ENCODE measurements at places on chromosomes 1 and 21.

DNA sequence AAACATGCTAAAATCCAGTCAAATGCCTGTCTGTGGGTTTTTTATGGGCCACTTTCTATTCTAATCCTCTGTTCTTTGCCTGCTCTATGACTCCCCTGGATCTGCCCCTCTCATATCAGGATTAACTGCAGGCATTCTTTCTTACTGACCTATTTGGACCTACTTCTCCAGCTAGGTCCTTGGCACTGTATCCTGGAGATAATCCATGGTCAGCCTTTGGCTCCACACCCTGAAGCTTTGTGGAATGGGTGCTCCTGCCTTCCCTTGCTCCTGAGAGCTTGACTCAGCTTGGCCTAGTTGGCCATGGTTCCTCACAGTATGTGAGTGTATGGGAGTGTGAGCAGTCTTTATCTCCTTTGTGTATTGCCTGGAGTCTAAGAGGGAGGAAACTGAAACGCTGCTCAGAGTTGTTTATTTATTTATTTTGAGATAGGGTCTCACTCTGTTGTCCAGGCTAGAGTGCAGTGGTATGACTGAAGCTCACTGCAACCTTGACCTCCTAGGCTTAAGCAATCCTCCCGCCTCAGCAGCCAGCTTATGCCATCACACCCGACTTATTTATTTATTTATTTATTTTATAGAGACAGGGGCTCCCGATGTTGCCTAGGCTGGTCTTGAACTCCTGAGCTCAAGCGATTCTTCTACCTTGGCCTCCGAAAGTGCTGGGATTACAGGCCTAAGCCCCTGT lies 28.7 kb upstream of the CDC14A start:
- DNase-seq: no peak

DNA sequence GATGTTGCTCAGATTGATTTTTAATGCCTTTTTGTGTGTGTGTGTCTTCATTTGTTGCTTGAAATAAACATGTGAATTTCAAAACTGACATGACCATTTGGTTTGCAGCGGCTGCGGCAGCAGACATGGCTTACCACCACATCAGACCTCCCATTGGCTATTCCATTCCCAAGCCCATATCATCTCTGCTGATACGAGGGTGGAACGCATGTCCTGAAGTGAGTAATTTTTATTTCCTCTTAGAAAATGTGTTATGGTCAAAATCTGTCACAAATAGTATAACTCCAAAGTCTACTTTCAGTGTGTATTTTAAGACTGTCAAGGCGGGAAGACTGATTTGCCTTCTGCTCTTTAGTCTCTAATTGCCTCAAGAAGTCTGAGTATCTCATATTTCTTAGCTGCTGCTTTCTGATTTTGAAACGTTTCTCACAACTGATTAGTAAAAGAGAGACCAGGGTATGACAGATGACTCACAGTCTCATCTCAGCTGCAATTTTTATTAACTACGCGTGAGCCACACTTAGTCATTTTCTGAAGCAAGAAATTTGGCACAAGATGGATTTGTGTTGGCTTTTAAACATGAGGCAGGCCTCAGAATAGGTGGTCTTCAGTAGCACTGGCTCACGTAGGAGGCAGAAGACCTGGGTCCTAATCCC lies 49.0 kb downstream of the LRRC53 start:
- no peak for DNase-seq

GRCh38 chr1:238789916-238790667 lies 596.3 kb upstream of the CHRM3 start:
- no peak for DNase-seq

GRCh38 chr1:3811595-3811911 lies 15.3 kb upstream of the LRRC47 start:
- no peak for DNase-seq

DNA sequence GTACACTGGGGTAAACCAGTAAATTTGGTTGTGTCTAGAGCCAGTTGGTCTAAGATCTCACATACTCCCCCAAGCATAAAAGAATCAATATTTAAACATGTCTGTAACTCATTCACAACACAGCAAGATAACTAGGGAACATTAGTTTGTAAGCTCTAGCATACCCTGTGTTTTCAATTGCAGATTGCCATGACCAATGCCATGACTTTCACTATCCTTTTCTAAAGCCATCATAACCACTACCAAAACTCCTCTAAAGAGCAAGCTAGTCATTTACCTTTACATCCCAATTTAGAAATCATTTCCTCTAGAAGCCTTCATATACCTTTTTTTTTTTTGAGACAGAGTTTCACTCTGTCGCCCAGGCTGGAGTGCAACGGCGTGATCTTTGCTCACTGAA lies 56.5 kb upstream of the PLA2G4A start:
- no peak for DNase-seq

DNA sequence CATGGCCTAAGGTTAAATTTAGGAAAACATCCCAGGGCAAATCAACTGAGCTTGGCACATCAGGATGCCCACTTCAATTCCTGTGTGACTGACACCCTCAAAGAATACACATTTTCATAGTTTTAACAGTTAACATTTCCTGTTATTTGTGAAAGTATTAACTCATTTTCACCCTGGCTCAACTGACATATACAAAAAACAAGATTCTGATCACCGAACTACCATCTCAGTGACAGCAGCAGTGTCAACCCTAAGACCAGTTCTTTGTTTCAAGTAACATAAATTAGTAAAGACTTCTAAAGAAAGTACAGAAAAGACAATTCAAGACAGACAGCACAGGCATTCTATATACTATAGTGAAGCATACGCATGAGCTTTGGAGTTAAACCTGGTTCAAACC lies 69.0 kb upstream of the SDC3 start:
- no peak for DNase-seq

- DNase-seq: no peak
Observed at GRCh38 chr1:214389734-214390133, 108.8 kb downstream of the SMYD2 start.

DNA sequence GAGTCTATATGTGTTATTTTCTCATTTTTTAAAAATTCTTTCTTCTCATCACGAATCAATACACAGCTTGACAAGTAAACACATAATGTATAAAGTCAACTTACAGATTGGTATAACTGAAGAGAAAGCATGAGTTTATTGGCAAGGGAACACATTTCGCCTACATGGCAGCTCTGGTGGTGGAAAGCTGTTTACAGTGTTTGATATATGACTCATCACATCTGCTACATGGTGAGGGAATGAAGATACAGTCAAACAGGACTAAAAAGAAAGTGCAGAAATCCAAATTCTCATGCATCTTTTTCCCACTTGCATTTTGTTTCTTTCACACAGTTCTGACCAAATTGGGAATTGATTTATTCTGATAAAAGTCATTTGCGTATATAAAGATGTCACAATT lies 122.2 kb upstream of the ADGRL4 start:
- DNase-seq: no peak

DNA sequence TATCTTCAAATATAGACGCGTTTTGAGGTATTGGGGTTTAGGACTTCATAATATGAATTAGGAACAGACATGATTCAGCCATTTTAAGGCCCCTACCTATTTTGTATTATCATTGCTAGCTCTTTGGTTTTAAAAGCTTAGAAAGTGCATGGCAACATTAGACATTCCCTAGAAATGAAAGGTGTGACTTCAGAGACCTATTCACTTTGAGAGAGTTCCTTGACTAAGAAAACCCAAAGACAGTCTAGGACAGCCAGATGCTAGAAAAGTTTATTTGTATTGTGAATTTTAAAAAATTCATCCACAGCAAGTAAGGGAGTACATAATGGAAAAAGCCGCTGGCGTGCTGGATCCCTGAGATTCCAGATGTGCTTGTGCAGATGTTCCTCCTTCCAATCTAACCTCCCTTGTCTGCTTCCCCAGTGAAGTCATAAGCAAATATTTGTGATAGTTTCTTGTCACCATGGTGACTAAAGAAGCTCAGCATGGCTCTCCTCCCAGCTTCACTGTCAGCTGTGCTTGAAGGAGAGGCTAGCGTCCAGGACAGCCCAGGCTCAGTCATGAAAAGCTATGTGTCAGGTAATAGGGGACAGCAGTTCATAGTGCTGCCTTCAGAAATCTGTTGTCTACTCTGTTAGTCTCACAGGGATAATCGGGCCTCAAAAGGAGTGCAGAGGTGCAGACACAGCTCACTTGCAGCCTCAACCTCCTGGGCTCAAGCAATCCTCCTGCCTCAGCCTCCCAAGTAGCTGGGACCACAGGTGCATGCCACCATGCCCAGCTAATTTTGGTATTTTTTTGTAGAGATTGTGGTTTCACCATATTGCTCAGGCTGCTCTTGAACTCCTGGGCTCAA lies 34.8 kb downstream of the KPNA6 start:
- DNase-seq: no peak

DNA sequence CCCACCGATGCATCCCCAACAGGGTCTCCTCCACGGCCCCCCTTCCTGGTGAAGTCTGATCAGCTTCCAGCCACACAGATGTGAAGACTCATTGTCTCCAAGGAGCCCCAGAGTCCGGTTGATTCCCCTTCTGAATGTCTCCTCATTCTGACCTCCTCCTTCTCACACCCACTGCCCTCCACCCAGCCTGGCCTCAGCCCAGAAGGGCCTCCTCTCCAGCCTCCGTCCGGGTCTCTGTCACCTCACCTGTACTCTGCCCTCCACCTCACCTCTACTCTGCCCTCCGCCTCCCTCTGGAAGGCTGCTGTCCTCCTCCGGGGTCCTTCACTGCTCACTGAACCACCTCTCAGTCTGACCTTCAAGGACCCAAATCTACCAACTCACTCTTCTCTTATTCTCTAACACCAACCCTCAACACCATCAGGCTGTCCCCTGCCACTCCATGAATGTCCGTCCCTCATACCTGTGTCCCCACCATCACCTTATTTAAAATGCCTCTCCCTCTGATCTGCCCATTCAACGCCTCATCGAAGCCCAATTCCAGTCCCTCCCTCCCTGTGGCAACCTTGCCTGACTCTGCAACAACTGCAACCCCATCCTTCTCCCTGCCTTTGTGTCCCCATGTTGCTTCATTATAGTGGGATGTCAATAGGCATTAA lies 201.2 kb downstream of the TOMM20 start:
- no peak for DNase-seq

GRCh38 chr1:26583646-26584485 lies 54.3 kb downstream of the RPS6KA1 start:
- DNase-seq: no peak

- DNase-seq: no peak
Observed at GRCh38 chr1:226632169-226632879, 83.8 kb downstream of the STUM start.

DNA sequence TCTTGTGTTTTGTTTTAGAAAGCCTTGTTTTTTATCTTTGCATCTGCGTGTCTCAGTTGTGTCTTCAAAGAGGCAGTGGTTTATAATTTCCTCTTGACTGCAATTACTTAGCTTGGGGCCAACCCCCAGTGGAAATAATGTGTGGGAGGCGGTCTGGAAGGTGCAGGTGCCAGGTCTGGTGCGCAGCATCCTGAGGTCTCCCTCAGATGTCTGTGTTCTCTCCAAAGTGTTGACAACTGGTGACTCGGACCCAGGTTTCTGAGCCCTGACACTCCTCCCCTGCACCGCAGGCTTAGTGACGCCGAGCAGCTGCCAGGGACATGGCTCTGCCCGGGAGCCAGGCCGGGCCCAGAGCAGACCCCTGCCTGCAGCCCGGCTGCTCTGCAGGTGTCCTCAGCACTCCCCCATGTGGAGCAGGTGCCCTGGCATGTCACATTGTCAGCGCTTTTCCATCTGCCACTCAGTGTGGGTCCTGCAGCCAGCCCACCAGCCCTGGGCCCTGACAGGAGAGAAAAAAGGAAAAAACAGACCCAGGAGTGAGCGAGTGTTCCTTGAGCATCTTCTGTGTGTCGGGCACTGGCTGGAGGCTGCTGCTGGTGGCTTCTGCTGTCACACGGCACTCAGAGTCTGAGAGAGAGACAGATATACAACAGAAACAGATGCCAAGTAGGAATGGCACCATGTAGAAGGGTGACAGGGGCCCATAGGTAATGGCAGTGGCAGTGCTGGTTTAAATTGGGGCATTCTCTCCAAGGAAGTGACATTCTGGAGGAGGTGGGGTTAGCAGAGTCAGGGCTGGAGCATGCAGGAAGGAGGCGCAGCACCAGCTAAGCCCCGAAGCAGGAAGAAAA lies 24.8 kb upstream of the SELENON start:
- DNase-seq: peak; percentile 86

DNA sequence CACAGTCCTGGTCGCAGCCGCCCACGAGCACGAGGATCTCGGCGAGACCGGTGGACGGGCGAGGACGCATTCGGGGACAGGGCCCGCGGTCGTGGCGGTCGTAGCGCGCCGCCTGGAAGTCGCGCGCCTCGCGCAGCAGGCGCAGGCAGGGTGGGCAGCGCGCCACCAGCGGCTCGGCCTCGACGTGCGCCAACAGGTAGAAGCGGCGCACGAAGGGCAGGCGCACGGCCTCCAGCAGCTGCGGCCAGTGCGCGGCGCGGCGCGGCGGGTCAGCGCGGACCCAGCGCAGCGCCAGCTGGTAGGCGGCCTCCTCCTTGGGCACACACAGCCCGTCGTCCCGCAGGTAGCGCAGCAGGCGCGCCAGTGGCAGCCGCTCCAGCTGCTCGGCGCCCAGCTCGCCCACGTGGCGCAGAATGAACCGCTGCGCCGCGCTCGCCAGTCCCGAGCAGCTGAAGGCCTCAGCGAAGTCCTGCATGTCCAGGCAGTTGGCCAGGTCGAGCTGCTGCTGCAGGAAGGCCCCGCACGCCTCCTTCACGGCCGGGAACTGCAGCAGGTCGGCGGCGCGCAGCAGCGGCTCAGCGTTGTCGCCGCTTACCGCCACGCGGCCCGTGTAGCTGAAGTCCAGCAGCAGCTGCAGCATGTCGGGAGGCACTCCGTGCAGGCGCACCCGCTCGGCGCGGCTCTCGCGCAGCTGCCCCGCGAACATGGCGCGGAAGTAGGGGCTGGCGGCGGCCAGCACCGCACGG lies 573 bp downstream of the KLHL21 start:
- no peak for DNase-seq

- DNase-seq: no peak
Observed at GRCh38 chr21:42437786-42438185, 34.1 kb downstream of the UBASH3A start.

GRCh38 chr1:20867062-20867461 lies 80.0 kb upstream of the HP1BP3 start:
- DNase-seq: no peak

DNA sequence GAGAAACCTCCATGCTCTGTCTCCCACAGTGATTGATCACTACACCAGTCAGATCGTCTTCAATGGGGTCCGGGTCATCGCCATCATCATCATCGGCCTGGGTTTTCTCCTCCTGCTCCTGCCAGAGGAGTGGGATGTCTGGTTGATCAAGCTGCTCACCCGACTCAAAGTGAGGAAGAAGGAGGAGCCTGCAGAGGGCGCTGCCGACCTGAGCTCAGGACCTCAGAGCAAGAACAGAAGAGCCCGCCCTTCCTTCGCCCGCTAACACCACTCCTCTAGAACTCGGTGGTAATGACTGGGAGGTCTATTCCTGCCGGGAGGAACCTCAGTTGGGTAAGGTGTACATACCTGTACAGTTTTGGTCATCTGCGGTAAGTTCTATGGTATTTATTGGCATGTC lies 50.3 kb upstream of the COA6 start:
- DNase-seq: peak; percentile 49

GRCh38 chr1:47298025-47298699 lies 15.8 kb downstream of the STIL start:
- no peak for DNase-seq

- DNase-seq: no peak
Observed at GRCh38 chr1:41218152-41218551, 24.0 kb downstream of the SCMH1 start.
